Stimulated activated CD8-positive, alpha-beta memory T cell treated with anti-CD3 and anti-CD28 coated beads, Interleukin-15, amount 100 ng/mL, for 24 hours (primary cell): ENCODE measurements at places on chromosomes 12 and 14.

DNA sequence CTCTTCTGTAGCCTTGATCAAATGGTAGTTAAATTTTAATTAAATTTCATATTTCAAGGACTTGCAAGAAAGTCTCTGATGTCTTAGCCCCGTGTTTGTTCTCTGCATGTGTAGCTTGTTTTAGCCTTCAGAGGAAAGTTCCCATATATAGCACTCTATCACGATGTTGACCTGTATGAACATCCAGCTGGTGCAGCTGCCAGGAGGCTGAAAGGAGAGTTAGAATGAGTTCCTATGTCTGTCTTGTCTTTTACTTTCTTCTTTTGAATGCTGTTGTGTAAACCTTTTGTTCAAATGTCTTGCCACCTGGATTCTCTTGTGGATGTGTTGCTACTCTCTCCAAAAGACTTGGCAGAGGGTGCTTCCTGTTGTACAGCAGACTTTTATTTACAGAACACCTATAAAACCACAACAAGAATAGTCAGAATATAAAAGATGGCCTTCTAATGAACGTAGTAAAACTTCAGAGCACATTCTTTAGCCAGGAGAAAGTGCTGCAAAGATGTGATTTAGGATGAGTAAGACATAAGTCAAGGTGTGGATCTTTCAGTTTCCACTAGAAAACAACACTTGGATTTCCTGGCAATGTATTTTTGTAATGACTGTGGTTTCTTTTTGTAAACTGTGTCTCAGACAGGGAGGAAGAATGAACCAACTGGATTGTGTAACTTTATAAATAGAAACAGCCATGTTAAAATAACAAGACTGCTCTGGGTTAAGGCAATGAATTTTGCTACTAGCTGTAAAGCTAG is 17.2 kb downstream of the NAV3 start:
- no peak for DNase-seq

DNA sequence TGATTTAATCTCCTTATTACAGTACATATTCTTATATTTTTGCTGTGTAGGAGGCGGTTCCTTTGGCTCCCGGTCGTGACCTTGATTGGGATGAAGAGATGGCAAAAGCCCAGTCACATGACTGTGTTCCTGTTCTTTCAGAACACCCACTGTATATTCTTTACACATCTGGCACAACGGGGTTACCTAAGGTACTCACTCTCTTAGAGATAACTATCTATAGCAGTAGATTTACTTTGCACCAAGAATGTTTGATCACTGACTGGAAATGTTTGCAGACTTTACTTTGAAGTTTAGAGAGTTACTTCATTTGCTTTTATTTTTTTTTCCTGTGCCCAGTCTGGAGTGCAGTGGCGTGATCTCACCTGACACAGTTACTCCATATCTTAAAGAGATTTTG is 65.2 kb downstream of the ACSS3 start:
- no peak for DNase-seq

DNA sequence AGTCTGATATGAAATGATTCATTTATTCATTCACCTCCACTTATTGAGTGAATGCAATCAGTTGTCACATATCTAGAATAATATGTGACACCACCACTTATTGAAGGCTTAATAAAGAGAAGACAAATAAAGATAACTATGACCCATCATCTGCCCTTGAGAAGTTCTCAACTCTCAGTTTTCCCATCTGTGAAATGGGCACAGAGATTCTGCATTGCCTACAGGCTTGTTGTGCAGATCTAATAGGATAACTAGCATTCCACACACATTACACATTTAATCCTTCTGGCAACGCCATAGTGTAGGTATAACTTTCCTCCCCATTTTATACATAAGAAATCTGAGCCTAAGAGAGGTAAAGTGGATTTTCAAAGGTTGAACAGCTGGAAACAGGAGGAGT is 84.2 kb upstream of the FICD start:
- DNase-seq, result no peak

DNA sequence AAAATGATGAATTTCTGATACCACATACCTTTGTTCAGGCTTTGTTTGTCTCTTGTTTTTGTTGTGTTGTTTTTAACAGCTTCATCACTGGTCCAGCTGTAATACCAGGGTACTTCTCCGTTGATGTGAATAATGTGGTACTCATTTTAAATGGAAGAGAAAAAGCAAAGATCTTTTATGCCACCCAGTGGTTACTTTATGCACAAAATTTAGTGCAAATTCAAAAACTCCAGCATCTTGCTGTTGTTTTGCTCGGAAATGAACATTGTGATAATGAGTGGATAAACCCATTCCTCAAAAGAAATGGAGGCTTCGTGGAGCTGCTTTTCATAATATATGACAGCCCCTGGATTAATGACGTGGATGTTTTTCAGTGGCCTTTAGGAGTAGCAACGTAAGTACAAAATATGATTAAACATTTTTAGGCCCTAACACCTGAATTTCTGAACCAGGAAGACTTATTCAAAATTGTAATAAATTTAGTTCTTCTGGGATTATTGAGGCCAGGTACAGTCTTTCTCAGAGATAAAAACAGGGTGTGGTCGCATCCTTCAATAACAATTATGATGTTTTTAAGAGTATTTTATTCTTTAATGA is 22.4 kb downstream of the RXYLT1 start:
- no peak for DNase-seq

GRCh38 chr12:103877934-103878510 is 37.0 kb upstream of the NT5DC3 start:
- no peak for DNase-seq

DNA sequence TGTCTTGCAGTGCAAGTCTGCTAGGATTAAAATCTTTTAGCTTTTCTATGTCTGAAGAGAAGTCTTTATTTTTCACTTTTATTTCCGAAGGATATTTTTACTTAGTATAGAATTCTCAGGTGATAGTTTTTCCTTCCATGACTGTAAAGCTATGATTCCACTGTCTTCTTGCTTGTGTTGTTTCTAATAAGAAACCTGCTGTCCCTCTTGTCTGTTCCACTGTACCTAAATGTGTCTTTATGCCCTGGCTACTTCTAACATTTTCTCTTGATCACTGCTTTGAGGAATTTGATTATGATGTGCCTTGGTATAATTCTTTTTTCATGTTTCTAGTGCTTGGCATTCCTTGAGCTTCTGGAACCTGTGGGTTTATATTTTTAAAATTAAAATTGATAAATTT is 228.7 kb downstream of the CACNA1C start:
- no peak for DNase-seq

DNA sequence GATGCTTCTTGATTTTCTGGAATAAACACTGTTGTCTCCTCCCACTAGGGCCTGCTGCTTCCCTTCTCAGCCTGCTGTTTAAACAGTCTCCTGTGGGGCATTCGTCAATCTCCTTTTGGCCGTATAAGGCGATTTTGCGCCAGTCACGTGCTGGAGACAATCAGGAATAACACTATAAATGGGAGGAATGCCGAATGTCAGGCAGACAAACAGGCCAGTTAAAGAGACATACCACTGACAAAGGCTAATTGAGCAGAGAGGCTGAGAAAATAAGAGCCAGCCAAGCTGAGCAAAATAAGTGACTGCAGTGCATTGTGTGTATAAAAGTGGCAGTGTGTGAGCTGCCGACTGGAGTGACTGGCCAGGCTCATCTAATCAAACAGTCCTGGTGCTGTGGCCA is 23.3 kb downstream of the DMAC2L start:
- DNase-seq, result no peak

DNA sequence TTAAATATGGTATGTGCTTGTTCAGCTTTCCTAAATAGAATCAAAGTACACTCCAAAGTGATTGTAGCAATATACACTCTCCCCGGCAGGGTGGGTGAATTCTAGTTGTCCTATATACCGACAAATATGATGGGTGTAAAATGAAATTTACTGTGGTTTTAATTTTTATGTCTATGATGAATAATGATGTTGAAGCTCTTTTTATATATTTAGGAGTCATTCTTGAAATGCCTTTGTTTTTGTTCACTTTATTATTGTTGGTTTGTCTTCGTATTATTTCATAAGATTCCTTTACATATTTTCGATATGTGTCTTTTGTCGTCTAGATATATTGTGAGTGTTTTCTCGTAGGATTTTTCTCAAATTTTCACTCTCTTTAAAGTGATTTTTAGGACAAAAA is 105.7 kb downstream of the PDE3A start:
- no peak for DNase-seq

DNA sequence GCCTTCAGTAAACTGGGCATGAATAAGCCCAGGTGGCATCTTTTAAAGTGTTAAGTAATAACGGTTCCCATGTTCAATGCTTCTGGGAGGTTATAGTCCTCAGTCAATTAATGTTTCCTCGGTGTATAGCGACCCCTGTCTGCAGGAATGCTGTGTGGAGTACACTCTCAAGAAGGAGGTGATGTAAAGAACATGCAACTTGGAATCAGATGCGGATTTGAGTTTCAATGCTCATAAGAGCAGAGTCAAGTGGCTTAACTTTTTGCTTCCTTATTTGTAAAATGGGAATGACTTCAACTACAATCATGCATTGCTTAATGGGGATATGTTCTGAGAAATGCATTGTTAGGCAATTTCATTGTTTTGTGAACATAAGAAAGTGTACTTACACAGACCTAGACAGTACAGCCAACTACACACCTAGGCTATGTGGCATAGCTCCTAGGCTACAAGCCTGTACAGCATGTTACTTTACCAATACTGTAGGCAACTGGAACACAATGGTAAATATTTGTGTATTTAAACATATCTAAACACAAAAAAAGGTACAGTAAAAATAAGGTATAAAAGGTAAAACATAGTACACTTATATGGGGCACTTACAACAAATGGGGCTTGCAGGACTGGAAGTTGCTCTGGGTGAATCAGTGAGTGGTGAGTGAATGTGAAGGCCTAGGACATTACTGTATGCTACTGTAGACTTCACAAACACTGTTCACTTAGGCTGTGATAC is 6.7 kb upstream of the MRPS35 start:
- peak; percentile 20 for DNase-seq

GRCh38 chr14:94541234-94541975 is 19.8 kb upstream of the SERPINA4 start:
- no peak for DNase-seq

DNA sequence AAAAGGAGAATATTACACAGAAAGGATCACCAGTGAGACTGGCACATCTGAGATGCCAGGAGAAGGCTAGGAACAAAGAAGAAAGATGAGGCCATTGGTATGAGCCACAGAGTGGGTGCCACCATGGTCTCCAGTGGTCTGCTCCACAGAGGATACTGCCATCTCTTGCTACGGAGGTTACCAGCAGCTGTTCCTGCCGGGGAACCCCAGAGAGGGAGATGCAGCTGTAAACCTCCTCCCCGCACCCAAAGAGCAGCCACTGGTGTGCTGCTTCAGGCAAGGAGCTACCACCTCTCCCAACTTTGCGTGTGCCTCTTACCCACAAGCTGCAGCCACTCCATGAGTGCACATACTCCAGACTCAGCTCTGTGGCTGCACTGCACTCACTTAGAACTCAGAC is 201.5 kb upstream of the RTL1 start:
- DNase-seq, result no peak

DNA sequence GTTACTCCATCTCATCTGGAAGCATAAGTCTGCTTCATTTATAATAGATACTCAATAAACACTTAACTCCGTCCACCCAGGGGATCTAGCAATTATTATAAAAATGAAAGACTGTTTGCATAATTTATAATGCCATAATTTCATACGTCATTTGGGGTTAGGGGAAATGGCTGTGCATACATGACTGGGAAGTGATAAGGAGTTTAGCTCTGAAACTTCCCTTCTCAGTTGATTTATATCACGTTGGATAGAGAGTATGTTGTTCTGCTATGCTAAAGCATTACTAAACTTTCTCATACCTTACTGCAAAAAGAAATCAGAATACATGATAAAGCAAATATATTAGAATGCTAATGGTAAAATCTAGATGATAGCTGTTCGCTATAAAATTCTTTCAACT is 90.4 kb upstream of the DYNC1H1 start:
- DNase-seq, result no peak

DNA sequence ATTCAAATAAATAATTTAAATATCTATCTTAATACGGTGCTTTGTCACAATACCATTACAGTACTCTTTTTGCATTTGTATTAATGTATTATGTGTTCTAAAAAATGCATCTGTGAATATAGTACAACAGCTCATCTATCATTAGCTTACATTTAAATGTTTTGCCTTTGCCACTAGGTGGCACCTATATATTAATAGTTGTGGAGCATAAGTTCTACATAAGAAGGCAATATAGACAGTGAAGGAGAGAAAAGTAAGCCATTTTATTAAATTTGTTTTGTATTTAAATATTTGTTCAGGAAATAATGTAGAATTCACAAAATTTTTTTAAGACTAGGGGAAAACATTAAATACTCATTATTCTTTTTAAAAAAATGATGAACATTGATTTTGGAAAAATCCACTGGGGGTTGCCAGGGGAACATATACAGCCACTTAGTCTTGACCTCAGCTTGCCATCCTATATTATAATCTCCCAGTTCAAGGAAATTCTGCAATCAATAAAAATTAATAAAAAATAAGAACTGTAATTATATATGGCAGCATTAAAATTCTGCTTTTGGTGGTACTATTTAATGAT is 9.8 kb downstream of the CCER1 start:
- no peak for DNase-seq

DNA sequence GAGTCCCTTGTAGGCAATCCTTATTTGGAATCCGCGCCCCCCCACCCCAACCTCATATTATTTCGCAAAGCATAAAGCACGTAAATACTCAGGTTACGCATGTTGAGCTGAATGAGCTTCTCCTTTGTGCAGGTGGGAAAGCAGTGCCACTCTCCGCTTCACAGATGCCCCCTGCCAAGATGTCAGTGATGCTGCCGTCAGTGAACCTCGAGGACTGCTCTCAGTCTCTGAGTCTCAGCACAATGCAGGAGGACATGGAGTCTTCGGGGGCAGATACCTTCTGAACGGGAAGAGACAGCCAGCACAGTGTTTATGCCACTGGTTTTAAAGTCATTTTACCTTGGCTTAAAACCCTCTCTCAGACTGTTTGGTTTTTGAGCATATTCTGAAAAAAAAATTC is 90.1 kb upstream of the DACT1 start:
- DNase-seq, result no peak

DNA sequence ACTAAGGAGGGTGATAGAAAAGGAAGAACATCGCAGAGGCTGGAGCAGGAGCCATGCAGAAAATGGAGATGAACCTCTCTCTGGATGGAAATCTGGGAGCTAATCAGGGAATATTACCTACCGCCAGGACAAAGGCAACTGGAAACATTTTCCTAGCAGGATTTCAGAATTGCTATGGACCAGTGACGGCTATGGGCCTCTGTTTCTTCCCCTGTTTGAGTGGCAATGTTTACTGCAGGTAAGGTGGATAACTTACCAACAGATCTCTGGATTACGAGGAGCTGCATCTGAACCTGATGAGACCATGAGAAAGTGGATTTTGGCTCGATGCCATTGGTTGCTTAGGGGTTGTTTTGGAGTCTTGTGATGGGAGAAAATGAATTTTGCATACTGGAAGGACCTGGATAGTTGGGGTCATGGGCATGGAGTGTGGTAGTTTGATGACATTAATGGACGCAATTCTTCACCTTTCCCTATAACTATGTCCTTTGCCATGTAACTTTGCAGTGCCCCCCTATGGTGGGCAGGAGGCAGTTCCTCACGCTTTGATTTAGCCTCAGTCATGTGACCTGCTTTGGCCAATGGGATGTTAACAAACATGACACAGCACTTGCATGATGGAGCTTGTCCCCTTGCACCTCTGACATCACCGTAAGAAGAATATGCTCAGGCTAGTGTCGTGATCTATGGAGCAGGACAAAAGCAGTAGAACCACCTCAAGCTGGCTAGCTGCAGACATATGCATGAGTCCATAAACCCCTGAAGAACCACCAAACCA is 51.1 kb downstream of the CALM1 start:
- no peak for DNase-seq

GRCh38 chr14:68548194-68549076 is 244.4 kb downstream of the ZFP36L1 start:
- no peak for DNase-seq
